Endothelial cell (in vitro differentiated cells): ENCODE measurements at places on chromosomes 6 and 20.

- no peak for DNase-seq
Measured at GRCh38 chr6:36204068-36204753, 7.7 kb downstream of the BRPF3 start.

- no peak for DNase-seq
Measured at GRCh38 chr6:167157863-167158262, at the start of gene GPR31. GPR31 (minus strand) TSS chr6:167157980; CDS start chr6:167157831, 149 bp downstream.

GRCh38 chr6:138769102-138769676 is 4.4 kb upstream of the CCDC28A start:
- no peak for DNase-seq

- no peak for DNase-seq
Measured at GRCh38 chr20:14113416-14113815, 118.1 kb downstream of the MACROD2 start.

DNA sequence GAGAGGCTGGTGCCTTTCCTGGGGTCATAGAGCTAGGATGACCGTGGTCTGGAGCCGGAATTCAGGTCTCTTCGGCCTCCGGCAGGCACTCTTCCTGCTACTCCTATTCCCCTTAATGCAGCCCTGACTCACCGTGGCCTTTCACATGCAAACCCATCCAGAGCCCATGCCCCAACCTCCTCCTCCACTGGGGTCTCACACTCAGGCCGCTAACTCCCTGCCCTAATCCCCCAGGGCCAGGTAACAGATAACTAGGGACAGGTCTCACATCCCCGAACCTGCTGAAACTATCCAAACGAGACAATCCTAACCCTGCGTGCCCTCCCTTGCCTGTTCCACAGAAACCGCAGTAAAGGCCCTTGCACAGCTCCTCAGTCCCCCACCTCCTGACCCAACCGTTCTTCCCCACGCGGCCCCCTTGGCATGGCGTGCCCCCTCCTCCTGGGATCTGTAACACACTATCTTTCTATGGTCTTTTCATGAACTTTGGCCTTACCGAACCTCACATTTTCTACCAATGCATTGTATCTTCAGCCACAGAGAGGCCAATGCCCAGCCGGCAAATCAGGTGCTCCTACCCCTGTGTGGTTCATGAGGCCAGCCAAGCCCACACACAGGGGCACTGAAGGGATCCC is 245.4 kb upstream of the EXOC2 start:
- DNase-seq, result no peak

GRCh38 chr20:45347936-45348778 is at the start of gene SDC4:
SDC4 (minus strand) TSS chr20:45348424; CDS start chr20:45348384, 40 bp downstream.
- DNase-seq, result no peak

DNA sequence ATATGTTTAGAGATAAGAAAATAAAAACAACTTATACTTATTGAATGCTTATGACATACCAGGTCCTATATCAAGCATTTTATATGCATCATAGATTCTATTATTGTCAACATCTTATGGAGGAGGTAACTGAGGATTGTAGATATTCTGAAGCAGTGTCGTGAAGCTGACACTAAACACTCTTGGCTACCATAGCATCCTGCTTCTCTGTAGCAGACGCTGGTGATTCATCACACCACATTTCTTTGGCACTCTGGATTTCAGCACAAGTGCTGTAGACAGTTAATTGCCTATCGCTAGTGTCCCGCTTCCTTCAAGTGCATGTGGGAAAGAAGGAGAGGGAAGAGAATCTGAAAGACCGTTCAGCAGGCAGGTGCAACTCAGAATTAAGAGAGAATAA is 317.1 kb downstream of the PLCB1 start:
- no peak for DNase-seq

DNA sequence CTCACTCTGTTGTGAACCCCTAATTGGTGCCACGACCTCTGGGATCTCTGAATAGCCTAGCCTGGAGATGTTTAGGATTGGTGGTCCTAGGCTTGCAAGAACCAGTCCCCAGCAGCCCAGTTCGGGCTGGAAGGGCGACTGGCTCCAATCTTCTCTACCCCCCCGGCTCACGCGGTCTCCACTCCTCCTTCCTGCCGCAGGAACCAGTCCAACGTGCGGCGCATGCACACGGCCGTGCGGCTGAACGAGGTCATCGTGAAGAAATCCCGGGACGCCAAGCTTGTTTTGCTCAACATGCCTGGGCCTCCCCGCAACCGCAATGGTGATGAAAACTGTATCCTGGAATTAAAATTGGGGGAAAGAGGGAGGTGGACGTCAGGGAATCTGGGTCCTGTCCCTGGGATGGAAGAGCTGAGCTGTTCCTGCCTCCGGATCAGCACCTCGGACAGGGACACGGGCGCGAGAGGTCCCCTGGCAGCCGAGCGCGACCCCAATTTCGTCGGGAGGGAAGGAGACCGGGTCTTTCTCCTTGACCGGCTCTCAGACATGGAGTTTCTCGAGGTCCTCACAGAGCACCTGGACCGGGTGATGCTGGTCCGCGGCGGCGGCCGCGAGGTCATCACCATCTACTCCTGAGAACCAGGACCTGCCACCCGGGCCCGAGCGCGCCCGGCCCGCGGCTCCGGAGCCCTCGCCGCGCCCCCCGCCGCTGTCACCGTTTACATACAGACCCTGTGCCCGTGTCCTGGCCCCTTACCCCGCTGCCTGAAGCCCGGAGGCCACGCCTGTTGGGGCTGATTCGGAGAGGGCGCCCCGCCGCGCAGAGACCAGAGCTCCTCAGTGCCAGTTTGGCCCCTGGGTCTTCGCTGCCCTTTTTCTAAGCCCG is 28.2 kb downstream of the SLC12A5 start:
- DNase-seq, result peak; percentile 79

DNA sequence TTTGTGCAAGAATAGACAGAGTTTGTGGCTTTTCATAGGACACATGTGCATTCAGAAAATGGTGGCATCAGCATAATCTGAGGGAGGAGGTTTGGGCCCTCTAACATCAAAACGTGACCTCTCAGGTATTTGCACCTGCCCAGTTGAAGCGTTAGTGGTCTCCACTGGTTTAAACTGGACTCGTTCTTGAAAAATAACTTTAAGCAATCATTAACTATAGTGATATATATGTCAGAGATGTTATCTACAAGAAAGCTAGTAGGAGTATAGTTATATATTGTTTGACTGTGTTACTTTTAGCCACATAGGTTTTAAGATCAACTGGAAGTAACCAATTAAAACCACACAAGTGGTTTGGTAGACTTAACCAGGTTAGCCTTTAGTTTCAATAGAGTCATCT is 607.4 kb downstream of the MAFB start:
- DNase-seq, result no peak

- DNase-seq, result no peak
Measured at GRCh38 chr20:2331901-2332565, 36.2 kb downstream of the TGM3 start.

- DNase-seq, result peak; percentile 20
Measured at GRCh38 chr6:31689249-31690110, 8.6 kb upstream of the LY6G5C start.

DNA sequence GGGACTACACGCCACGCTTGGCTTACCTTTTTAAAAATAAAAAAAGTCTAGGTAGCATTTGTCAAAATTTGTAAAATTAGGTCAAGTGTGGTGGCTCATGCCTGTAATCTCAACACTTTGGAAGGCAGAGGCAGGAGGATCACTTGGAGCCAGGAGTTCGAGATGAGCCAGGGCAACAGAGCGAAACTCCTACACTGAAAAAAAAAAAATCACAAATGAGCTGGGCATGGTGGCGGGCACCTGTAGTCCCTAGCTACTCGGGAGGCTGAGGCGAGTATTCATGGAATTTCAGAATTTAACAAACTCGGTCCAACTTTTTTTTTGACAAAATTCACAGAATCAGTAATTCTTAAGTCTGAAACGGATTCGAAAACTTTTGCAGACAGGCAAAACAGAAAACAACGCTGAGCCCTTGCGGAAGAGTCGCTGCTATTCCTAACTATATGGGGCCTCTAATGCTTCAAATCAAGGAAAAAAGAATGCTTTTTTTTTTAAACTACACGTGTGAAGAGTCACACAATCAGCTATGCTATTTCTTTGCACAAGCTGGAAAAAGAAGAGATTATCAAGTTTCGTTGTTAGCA is 62.9 kb downstream of the GTF2H5 start:
- DNase-seq, result no peak

DNA sequence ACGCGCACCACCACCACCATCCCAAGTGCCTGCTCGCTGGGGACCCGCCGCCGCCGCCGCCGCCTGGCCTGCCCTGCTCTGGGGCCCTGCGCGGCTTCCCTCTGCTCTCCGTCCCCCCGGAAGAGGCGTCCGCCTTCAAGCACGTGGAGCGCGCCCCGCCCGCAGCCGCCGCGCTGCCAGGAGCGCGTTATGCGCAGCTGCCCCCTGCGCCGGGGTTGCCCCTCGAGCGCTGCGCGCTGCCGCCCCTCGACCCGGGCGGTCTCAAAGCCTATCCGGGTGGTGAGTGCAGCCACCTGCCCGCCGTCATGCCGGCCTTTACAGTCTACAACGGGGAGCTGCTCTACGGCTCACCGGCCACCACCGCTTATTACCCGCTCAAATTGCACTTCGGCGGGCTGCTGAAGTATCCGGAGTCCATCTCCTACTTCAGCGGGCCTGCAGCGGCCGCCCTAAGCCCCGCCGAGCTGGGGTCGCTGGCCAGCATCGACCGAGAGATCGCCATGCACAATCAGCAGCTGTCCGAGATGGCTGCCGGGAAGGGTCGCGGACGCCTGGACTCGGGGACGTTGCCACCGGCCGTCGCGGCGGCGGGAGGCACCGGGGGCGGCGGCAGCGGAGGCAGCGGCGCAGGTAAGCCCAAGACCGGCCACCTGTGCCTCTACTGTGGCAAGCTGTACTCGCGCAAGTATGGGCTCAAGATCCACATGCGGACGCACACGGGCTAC is 7.2 kb downstream of the PRDM13 start:
- DNase-seq, result no peak

DNA sequence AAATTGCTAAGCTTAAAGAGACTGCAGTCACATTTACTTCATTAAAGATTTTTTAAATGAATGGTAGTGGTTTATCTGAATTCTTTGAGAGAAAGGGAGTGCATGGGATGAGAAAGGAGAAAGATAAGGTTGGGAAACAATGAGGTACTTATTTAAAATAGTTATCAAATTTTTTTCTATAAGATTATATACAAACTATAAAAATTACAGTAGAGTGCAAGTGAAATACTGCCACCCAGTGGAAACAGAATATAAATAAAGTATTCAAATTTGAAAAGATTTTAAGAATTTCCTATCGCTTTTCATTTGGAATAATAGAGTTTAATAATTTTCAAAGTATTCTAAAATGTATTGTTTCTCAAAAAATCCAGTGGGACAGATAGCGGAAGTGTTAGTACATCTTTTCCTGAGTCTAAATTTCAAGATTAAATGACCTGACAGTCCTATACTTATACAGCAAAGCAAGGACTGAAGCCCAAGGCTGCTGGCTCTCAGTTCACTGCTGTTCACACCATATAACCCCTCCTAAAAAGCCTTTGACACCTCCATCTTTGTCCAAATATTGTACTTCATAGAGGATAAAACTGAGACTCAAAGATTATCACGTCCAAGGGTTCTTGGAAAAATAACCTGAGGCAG is 31.1 kb downstream of the EPM2A start:
- DNase-seq, result no peak

DNA sequence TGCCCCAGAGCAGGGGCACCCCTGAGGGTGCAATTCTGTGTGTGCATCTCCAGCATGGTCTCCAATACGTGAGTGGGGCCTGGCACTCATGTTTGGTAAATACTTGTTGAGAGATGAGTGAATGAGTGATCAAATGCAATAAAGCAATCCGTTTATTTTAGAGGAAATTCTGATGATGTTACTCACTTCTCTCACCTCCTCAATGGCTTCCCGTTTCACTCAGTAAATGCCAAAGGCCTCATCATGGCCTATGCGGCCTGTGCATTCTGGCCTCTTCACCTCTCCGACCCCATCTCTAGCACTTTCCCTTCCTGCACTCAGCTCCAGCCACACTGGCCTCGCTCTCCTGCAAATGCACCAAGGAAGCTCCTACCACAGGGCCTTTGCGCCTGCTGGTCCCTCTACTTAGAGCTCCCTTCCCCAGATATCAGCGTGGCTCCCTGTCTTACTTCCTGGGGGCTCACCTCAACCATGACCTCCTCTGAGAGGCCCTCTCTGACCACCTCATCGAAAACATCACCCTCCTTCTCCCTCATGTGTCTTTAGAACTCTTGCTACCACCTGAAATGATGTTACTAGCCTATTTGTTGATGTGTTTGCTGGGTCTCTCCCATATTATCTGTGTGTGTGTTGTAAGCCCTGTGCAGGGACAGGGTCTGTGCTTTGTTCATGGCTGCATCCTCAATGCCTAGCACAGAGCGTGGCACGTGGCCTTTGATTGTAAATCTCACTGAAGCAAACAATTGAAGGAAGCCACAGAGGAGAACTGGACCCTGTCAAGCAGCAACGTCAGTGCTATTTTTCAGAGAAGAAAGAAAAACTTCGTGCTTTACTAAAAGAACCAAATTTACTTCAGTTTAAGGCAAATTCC is 42.6 kb downstream of the RAB44 start:
- no peak for DNase-seq

DNA sequence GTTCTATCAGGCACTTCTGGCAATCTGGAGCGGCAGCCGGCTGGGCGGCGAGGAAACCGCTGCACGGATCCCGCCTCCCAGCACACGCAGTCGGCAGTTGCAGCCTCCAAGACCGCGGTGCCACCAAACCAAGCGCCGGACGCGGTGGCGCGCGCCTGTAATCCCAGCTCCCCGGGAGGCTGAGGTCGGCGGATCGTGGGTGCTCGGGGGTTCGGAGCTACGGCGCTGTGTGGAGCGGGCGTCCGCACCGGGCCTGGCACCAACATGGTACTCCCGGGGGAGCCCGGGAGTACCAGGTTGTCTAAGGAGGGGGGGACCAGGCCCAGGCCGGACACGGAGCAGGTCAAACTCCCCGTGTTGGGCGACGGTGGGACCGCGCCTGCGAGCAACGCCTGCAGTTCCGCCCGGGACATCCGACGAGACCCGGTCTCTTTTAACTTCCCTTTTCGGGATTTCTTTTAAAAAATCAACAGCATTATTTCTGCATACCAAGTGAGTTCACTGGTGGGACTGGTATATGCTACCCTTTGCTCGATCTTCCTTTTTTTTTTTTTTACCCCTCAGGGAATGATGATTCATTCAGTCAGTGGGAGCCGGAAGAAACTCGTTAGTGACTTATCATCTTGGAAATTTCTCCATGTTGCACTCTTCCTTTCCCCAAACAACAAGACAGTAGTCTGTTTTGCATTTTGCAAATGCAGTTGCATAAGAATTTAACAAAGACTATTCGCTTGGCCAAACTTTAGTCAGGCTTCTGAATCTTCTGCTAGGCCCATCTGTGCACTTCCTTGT is 27.6 kb downstream of the ZNF311 start:
- DNase-seq, result no peak

DNA sequence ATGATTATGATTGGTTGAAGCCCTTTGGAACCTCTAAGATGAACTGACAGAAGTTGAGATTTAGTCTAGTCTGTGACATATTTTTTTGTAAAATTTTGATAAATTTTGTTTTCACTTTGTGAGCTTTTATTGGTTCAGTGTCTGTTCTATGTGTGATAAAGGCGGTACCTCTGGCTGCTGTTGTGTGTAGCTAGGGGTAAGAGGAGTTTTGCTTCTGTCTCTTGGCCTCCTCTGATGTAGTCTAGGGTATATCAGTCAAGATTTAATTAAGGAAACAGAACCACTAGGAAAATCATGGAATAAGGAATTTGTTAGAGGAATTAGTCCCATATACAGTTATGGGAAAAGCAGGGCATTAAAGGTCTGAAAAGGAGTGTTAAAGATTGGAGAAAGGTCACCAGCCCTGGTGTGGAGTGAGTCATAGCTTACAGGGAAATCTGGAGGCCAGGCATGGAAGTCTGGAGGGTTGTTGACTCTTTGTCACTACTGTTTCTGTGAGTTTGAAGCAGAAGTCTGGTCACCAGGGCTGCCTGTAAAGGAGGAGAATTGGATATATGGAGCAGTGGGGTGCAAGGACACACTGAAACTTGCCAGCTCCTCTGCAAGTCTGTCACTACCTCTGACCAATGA is 28.5 kb downstream of the CDC5L start:
- no peak for DNase-seq
